Activated CD4-positive, alpha-beta T cell treated with anti-CD3 and anti-CD28 coated beads, Interleukin-2, Interleukin-4, amounts not matched to agents 100 ng/mL and 50 ng/mL, durations not matched to agents 16 hours and 8 hours (primary cell): ENCODE measurements at places on chromosomes 1 and 21.

DNA sequence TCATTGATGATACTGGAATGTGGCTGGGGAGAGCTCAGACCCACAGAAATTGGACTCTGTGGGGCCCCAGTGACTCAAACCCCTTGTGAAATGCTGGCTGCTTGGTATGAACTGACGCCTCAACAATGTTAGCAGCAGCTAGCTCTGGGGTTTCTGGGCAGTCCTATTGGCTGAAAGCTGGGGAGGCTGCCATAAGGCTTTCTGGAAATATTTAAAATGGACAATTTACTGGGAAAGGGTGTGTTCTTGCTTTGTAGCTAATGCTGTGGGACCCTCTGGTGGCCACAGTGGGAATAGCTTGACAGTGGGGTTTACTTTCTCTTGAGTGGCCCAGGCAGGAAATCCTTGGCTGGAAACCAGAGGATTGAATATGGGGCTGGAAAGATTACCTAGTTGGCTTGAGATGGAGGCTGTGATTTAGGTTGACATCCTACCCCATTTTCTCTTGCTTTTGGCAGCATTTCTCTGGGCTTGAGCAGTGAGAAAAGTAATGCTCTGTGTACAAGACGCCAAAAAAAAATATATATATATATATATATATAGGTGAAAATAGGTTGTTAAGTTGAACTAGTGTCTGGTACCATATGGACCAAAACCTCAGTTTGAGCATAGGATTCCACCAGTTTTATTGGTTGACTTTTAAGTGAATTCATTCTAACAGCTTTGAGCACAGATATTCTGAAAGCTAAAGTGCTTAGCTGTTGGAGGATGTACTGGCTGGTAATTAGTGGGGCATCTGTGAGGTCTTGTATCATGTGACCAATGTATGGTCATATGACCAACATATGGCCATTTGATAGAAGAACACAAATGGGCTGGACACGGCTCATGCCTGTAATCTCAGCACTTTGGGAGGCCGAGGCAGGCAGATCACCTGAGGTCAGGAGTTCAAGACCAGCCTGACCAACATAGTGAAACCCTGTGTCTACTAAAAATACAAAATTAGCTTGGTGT lies 8.2 kb upstream of the S100A10 start:
- DNase-seq: peak; percentile 74

DNA sequence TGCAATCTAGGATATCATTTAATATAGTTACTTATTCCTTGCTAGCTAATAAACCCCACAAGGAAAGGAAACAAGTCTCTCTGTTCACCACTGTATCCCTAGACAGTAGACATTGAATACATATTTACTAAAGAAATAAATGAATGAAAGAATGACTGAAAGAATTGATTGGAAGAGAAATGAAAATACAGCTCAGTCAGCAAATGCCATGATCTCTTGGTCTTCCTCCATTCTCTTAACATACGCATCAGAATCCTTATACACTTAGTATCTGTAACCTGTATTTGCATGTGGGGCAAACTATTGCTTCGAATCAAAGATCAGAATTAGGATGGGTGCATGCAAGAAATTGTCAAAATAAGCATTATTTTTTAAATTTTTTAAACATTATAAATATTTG lies 500.8 kb upstream of the ADGRL2 start:
- DNase-seq: no peak

GRCh38 chr1:179996099-179996498 lies 41.5 kb downstream of the CEP350 start:
- DNase-seq: peak; percentile 3

- no peak for DNase-seq
Measured at GRCh38 chr1:158153746-158154444, 26.8 kb upstream of the CD1D start.

GRCh38 chr1:236560213-236560771 lies 36.5 kb downstream of the LGALS8 start:
- DNase-seq: no peak

- DNase-seq: peak; percentile 91
Measured at GRCh38 chr1:111475701-111476100, 1.9 kb downstream of the C1orf162 start.

DNA sequence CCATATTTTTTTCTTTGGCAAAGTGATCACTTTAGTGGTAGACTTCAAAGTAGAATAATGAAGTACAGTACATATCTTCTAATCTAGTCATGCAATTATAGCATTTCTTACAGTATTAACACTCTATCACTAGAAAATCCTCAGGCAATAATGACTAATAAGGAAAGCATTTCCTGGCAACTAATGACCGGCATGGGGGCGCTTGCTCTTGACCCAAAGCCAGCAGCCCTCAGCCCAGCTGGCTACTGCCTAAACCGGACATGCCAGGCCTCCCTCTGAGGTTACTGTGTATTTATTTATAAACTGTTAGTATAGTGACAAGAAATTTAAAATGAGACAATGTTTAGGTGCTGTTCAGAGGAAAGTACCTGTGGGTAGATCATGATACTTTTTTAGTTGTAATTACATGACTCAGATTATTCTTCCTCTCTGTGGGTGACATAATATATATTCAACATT lies 633.8 kb downstream of the PTPRC start:
- peak; percentile 5 for DNase-seq

GRCh38 chr1:238254935-238255334 lies 364.2 kb upstream of the ZP4 start:
- no peak for DNase-seq

GRCh38 chr21:42465008-42465802 lies 30.8 kb downstream of the RSPH1 start:
- no peak for DNase-seq

- DNase-seq: peak; percentile 26
Measured at GRCh38 chr1:170247751-170248521, 102.2 kb downstream of the NTMT2 start.

GRCh38 chr21:43322805-43323204 lies 104.1 kb downstream of the SIK1 start:
- no peak for DNase-seq

DNA sequence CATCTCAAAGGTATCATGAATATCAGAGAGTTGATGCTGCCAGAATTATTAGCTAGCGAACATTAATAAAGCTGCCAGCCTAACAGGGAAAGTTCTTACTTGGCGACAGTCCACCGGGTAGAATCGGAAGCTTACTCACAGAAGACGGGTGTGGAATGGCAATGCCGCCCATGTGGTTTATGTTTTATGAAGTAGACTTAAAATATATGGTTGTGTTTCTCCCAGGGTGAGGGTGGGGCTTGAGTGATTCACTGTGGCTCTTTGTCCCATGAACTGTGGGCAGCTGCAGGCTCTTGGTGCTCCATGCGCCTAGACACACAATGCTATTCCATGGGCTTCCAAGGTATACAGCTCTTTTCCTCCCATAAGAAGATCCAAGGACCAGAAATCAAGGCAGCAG lies 162.7 kb downstream of the PIGK start:
- DNase-seq: no peak

- DNase-seq: no peak
Measured at GRCh38 chr1:157178490-157178889, 40.3 kb upstream of the ETV3 start.

DNA sequence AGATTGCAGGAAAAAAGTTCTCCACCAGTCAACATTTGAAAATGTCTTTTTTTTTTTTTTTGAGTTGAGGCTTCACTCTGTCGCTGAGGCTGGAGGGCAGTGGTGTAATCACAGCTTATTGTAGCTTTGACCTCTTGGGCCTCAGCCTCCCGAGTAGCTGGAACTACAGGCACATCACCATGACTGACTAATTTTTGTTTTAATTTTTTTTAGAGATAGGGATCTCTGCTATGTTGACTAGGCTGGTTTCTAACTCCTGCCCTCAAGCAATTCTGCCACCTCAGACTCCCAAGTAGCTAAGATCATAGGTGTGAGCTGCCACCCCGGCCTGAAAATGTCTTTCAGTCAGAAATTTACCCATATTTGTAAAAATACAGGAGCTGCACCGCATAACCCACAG lies 30.6 kb upstream of the USP24 start:
- DNase-seq: no peak

DNA sequence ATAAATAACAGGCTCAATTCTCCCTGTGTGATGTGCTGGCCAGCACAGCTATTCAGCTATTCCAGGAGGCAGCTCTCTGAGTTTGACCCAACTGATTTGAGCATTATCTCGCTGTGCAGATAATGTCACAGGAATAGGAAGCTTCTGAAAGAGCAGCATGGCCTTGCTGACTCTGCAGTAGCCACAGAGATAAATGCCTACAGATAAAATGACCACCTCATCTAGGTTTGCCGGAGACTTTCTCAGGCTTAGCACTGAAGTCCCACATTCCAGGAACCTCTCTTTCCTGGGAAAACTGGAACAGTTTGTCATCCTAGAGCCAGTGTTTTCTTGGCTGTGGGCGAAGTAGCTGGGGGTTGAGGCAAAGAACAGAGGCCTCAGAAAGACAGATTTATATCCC lies 98.9 kb downstream of the MRPL39 start:
- DNase-seq: no peak

- DNase-seq: no peak
Measured at GRCh38 chr1:219805191-219805590, 123.2 kb downstream of the SLC30A10 start.

DNA sequence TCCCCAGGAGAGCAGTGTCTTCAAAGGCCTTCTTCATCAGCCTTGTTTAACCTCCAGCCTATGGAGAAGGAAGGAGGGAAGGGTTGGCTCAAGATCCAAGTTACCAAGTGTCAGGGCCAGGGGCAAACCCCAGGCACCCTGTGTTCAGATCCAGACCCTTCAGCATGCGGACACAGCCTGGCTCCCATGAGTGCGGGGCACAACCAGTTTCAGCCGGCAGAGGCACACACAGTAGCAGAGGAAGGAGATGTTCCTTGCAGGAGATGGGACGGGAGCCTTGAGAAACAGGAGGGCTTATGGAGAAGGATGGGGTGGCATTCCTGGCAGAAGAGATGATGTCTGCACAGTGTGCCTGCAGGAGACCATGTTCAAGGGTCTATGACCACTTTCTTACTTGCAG lies 161.7 kb upstream of the EDN2 start:
- no peak for DNase-seq

GRCh38 chr1:54754045-54754444 lies 10.3 kb downstream of the PARS2 start:
- DNase-seq: no peak

- DNase-seq: no peak
Measured at GRCh38 chr1:67721650-67722291, 36.8 kb downstream of the GADD45A start.

- DNase-seq: no peak
Measured at GRCh38 chr1:197218857-197219256, 49.2 kb upstream of the CRB1 start.

- DNase-seq: no peak
Measured at GRCh38 chr1:1082776-1083415, 8.8 kb upstream of the RNF223 start.

DNA sequence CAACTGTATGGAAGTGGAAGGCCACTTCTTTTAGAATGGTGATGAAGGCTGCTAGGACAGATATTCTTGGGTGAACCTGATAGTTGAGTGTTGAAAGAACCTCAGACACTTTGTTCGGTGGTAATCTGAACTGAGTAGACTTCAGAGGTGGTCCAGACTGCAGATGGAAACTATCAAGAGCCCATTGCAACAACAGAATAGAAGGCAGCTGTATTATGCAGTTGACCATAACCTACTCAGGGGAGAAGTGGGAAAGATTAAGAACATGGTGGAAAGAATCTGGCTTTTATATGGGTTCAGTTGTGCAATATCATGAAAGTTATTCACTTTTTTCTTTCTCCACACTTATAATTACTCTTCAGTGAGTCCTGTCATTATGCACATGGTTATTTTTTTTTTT lies 194.0 kb downstream of the KCNK2 start:
- DNase-seq: no peak

- DNase-seq: no peak
Measured at GRCh38 chr1:155166051-155166470, 7.0 kb downstream of the KRTCAP2 start.

DNA sequence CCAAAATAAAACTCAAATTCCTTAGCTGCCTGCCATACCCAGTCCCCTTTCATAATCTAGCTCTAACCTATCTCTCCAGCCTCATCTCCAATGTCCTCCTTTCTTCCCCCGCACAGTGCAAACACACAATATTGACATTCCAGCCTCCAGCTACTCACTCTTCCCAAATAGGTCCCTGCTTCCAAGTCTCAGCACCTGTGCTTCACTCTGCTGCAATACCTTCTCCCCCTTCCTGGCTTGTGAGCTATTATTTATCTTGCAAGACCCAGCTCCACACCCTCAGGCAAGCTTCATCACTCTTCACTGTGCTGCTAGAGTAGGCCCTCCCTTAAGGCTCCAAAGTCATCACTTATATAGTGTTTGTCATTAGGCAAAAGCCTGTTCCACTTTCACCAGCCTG lies 9.7 kb downstream of the PLPP3 start:
- no peak for DNase-seq

GRCh38 chr1:86389307-86389706 lies 6.8 kb downstream of the ODF2L start:
- DNase-seq: no peak

DNA sequence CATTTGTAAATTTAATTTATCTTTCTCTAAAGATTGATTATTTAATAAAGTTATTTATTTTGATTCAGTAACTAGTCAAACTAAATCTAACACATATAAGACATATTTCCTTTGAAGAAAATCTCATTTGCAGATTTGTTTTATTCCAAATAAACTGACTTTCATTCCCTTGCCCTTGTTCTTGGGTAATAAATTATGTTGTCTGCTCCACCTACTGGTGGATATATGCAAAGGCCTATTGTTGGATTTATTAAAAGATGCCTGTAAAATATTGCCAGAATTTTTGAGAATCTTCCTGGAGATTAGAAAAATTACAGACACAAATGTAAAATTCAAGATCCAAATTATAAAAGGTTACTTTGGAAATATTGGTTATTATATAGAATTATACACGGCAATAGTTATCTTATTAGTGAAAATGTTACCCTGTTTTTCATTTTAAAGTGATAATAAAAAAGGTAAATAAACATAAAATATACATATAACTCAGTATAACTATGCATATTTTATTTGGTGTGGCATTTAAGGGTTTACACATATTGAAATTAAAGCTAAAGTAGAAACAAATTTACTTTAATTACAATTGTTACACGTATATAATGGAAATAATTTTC lies 116.1 kb downstream of the SPATA17 start:
- DNase-seq: peak; percentile 32

- DNase-seq: no peak
Measured at GRCh38 chr1:31658721-31659120, 14.0 kb upstream of the PEF1 start.

- peak; percentile 48 for DNase-seq
Measured at GRCh38 chr1:55375617-55376258, 160.6 kb upstream of the USP24 start.

DNA sequence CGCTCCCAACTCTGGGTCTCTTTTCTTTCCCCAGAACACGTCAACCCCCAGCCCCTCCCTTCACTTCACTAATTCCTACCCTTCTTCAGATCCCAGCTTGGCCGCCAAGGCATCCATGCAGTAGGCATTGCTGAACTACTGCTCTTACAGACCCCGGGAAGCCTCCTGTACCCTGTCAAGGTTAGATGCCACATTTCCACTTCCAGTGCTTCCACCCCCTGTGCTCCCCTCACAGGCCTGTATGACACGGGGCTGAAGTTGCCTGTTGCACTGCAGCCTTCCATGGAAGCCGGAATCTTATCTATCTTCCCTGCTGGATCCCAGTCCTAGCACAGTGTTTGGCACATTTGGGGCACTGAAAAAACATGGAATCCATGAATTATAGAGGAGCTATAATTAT lies 99.0 kb upstream of the SOD1 start:
- DNase-seq: no peak
